Fibroblast of skin of right quadriceps (primary cell): ENCODE measurements at places on chromosomes 12 and 14.

DNA sequence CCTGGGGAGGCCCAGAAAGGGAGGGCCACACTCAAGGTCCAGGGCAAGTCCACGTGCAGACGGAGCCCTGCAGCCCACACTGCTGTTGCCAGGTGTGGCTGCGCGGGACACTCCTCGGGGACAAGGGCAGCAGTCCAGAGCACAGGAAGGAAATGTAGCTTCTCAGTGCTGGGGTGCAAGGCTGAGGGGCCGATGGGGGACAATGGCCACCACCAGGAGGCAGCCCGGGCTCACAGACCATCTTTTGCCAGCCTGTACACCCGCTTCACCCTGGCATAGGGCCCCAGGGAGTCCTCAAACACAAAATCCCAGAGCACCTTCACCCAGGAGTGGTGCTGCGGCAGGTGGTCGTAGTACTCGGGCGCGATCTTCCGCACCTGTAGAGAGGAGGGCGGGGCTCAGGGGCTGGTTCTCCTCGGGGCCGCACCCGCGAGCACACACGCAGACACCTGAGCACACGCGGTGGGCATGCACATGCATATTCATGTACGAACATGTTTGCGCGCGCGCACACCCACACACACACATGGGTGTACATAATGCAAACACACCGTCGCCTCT is 12.8 kb downstream of the DEGS2 start:
- DNase-seq, result no peak

DNA sequence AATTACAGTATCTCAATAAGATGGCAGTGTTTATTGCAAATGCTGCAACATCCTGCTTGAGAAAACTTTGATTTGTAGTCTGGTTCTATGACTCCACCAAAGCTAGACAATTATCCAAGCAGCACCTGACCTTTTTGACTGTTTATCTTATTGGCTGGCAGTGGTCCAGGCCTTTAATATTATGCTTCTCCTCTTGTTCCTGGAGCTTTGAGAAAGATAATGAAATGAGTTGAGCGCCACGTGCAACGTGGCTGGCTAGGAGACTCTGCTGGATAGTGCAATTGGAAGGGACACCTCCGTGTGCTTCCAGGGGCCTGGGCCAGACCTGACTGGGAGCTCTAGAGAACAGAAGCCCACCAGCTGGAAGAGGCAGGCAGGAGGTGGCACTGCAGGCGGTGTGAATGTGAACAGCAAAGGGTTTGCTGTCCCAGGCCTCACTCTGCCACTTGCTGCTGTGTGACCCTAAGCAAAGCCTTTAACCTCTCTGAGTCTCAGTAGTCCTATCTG is 349.3 kb downstream of the CACNA1C start:
- DNase-seq, result no peak

- DNase-seq, result peak; percentile 76
Observed at GRCh38 chr14:102659797-102660196, 67.3 kb downstream of the RCOR1 start.

DNA sequence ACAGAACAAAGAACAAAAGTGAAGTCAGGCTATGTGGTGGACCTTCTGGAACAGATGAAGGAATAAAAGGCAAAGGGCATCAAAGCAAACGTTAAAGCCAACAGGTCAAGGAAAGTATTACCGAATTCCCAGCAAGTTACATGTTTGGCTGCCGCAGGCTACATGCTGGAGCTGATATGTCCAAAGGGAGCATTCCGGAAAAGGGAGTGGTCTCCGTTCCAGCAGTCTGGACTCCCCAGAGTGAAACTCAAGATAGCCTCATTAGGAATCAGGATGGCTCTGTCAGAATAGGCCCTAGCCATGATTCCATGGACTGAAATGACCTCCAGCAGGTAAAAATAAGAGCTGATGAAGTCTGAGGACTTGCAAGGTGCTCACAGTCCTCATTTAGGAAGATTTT is 379.8 kb upstream of the PRICKLE1 start:
- no peak for DNase-seq

- no peak for DNase-seq
Observed at GRCh38 chr12:27272373-27273028, 28.4 kb downstream of the STK38L start.

- DNase-seq, result peak; percentile 79
Observed at GRCh38 chr12:108720757-108721514, 10.4 kb downstream of the CORO1C start.

DNA sequence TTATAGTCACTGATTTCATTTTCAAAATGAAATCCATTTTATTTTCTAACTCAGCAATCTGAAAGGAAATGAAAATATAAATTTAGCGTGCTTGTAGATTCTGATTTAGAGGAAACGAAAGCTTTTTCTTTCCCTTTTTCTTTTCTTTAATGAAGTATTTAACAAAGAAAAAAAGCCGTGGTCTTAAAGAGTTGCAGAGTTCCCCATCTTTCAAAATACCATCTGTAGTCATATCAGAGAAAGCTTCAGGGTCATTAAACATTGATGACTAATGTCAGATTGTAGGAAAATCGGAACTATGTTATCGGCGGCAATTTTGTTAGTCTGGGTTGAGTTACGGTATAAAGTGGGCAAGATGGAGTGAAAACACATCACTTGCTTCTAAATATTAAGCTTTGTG is 32.3 kb downstream of the DRAM1 start:
- DNase-seq, result no peak

DNA sequence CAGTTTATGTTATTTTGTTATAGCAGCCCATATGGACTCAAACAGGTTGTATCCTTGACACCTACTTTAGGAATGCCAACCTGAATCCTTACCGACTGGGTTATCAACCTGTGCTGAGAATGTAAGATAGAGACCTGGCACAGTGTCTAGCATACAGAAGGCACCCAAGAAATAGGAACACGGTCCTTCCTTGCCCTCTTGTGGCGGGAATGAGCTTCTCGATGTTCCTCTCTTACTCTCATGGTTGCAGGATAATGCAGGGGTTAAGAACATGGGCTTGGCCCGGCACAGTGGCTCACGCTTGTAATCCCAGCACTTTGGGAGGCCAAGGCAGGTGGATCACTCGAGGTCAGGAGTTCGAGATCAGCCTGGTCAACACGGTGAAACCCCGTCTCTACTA is 6.5 kb downstream of the C12orf43 start:
- peak; percentile 25 for DNase-seq

- no peak for DNase-seq
Observed at GRCh38 chr14:78319406-78319805, 149.2 kb downstream of the NRXN3 start.

DNA sequence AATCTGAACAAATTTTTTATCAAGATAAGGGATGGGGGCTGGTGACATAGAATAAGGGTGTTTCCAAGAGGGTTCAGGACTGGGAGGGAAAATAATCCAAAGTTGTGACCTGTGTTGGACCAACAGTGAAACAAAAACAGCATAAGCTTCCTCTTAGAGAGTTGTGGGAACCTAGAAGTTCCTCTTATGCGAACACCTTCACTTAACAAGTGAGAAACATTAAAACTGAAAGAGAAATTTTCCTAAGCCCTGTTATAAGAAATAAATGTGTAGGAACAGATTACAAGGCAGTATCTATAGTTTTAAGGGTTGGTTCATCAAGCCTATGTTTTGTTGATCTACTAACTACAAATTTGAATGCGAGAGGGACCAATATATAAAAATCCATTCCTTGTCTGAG is 58.4 kb downstream of the LLPH start:
- no peak for DNase-seq

DNA sequence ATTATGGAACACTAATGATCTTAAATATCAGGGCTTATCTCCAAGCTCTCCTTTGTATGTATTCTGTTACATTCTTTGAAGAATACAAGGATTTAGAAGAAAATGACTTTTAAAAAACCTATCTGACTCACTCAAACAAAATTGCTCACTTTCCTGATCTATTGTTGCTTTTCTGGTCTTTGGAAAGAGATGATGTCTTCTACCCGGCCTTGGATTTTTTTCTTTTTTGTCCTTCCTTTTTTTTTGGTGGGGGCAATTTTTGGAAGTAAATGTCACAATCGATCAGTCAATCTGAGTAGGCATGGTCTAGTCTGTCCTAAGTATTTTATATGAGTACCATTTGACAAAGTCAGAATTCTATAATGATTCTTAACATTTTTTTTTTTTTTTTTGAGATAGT is 10.5 kb upstream of the CALM1 start:
- DNase-seq, result no peak

GRCh38 chr12:102059343-102059742 is 2.4 kb downstream of the WASHC3 start:
- DNase-seq, result no peak

DNA sequence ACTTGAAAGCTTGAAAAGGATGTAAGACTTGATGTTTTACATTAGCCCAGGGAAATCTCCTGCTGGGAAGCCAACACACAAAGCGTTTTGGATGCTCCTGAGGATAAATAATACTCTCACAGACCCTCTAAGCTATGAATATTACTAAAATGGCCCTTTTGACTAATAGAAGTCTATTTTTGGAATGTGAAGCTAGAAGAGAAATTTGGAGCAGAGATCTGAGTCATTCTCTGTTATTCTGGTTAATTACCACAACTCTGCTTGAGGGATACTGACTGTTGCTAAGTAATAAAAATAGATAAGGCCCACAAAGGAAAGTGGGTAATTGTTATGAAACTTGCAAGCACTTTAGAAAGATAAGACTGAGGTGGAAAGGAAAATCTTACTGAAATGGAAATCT is 346.2 kb upstream of the STXBP6 start:
- DNase-seq, result peak; percentile 7

- no peak for DNase-seq
Observed at GRCh38 chr14:100780646-100781355, 45.1 kb upstream of the MEG3 start.

- peak; percentile 94 for DNase-seq
Observed at GRCh38 chr14:68349900-68350629, 442.8 kb downstream of the ZFP36L1 start.

DNA sequence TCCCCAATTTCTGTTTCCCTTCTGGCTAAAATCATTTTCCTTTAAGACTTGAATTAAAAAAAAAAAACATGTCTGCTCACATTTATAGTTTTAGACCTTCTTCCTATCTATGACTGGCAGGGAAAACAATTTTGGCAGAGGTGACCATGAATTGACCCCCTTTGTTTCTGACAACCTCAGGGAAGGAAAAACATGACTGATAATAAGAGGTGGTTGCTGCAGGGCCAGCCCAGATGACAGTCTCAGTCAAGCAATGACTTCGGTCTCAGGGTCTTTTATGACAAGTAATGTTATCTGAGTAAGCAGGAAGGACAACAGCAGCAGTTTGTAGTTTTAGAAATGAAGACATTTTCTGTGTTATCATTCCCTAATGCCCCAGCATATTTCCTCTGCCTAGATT is 430.9 kb downstream of the LRIG3 start:
- DNase-seq, result no peak

GRCh38 chr12:32089156-32089555 is 17.5 kb upstream of the BICD1 start:
- no peak for DNase-seq

DNA sequence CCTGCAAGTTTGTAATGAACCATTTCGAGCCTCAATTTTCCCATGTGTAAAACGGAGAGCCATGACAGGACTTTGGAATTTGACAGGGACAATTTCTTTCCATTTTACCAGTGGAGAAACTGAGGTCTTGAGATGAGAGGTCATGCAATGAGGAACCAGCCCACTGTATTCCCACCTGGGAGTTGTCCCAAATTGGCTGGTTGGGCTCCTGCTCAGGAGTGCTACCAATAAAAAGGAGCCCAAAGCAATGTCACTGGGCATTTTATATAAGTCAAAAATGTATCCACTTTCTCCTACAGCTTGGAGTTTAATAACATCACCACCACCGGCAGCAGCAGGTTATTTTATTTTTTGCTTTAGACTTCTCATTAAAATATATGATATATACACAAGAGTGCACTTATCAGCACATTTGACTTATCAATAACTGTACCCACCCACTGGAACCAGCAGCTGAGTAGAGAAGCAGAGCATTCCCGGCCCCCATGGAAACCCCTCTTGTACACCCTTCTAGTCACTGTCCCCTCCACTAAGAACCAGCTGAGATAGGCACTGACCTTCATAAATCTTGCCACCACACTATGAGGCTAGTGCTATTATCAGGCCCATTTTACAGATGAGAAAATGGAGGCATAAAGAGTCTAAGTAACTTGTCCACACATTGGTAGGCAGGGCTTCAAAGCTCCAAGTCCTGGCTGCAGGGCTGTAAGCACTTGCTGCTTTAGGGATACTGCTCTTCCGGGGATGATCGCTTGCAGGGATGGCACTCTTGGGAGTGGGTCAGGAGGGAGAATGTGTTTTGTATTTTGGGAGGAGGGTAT is 25.3 kb upstream of the RBM19 start:
- DNase-seq, result no peak

GRCh38 chr12:6959805-6960592 is 8.8 kb downstream of the PTPN6 start:
- no peak for DNase-seq

- DNase-seq, result no peak
Observed at GRCh38 chr14:61632807-61633206, 62.5 kb upstream of the HIF1A start.

- DNase-seq, result no peak
Observed at GRCh38 chr12:53166837-53167236, 13.7 kb upstream of the ZNF740 start.

- DNase-seq, result no peak
Observed at GRCh38 chr14:102516531-102517391, 7.2 kb upstream of the ANKRD9 start.

DNA sequence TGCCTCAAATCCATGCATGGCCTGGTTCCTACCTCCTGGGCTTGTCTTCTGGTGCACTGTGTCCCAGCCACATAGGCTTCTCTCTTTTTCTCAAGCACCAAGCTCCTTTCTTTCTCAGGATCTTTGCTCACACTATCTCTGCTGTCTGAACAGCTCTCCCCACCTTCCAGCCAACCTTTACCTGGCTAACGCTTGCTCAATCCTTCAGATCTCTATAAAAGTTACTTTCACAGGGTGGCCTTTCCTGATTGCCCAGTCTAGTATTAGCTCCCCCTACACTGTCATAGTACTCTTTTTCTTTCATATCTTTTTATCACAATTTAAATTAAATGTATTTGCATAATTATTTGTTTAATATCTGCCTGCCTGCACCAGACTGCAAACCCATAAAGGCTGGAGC is 3.8 kb downstream of the PARP11 start:
- DNase-seq, result no peak

DNA sequence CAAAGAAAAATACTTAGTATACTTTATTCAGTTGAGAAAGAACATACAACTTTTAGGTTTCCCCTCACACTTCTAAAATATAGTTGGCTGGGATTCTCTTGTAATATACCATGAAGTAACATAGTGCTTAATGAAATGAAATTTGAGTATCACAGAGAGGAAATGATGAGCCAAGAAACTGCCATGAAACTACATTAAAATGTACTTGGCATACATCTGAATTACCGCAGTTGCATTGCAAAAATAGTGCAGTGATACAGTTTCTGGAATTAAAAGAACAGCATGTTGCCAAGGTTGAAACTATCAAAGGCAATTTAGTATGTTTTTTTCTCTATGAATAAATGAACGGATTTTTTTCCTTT is 389.2 kb downstream of the TMEM117 start:
- no peak for DNase-seq
